Astrocyte of the spinal cord (primary cell): ENCODE measurements at places on chromosomes 6 and 20.
A peak's percentile ranks its signal among the peaks of the same experiment; 100 is the strongest.

DNA sequence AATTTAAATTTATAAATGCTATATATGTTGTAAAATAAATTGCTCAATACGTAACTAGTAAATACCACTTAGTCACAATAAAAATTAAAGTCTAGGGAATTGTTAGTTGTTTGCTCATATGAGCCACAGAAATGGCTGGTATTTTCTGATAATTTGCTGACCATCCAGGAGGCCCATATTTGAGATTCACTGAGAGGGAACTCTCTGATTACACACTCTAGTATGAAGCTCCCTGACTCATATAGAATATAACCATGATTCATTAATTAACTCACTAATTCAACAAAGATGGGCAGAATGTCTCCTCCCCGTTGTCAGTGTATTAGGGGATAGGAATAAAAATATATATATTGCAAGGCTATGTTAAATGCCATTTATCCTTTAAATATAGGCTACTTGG is 46.6 kb upstream of the TMEM30A start:
- DNase-seq, result peak; percentile 47

DNA sequence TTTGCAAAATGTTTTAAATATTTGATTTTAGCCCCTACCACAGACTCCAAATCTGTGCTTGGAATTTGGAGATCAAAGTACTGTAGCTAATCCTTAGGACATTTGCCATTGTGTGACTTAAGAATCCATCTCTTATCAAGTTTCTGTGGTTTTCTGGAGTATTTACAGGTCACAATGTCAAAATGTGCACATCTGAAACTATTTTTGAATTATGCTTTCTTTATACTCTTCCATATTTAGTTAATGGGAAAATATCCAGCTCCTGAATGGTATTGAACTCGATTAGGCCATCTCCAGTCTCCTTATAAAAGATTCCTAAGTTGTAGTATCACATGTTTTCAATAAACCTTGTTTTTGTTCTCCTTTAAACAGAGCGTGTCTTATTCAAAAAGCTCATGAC is 162.5 kb downstream of the KHDC1L start:
- peak; percentile 30 for DNase-seq

- DNase-seq, result no peak
Observed at GRCh38 chr6:128525406-128525805, 5.0 kb upstream of the PTPRK start.

- DNase-seq, result peak; percentile 80
Observed at GRCh38 chr6:75855052-75855451, 106.0 kb downstream of the MYO6 start.

- DNase-seq, result no peak
Observed at GRCh38 chr6:135329851-135330803, 149.0 kb downstream of the MYB start.

GRCh38 chr6:74870403-74870802 is 335.4 kb downstream of the COL12A1 start:
- DNase-seq, result peak; percentile 64

- peak; percentile 79 for DNase-seq
Observed at GRCh38 chr6:47477497-47478232, at the start of gene CD2AP. Gene CD2AP, plus strand, starts transcription at chr6:47477789. Its CDS starts 456 bp downstream, at chr6:47478245.

DNA sequence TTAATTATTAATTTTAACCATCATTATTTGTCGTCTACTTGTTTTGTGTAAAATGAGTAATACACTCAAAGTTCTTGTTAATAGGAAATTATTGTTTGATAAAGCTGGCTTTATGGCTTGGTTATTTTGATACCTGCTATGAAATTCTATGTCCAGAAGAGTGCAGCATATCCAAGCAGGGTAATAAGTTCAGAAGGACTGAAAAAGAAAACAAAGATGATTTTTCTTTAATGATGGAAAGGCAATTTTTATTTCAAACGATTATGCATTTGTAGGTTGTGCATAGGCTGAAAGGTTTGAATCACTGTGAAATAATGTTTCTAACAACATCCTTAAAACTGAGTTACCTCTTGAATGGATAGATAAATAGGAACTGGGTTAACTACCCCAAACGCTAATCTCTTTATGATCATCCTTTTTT is 1.4 kb upstream of the MAN1A1 start:
- DNase-seq, result peak; percentile 74

- no peak for DNase-seq
Observed at GRCh38 chr6:17120019-17120418, 18.2 kb downstream of the STMND1 start.

- DNase-seq, result peak; percentile 80
Observed at GRCh38 chr20:63686492-63687321, 9.7 kb upstream of the TNFRSF6B start.

DNA sequence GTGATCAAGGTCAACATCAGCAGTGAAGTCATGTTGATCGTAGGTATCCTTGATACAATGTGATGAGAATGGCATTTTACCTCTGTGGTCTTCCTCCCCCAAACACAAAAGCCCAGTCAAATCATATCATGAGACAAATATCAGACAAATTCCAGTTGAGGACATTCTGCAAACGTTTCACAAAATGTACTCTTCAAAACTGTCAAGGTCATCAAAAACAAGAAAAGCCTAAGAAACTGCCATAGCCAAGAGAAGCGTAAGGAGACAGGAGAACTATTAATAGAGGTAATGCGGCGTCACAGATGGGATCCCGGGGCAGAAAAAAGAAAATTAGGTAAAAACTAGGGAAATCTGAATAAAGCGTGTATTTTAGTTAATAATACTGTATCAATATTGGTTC is 7.4 kb upstream of the CDYL start:
- no peak for DNase-seq

DNA sequence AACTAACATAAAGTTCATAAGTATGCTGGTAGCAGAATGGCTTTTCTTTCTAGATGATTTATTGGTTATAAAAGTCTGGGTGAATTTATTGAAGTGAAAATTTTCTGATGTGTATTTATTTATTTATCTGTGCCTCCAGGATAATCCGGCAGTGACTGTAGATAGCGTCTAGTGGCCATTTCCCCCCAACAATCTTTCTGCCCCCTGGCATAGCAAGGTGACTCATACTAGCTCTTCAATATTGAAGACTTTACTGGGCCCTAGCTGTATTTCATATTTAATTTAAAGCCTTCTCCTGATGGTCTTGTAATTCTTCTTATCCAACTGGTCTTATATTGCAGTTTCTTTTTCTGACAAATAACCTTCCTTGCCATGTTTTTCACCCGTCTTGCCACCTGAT is 154.1 kb upstream of the SGK1 start:
- no peak for DNase-seq

DNA sequence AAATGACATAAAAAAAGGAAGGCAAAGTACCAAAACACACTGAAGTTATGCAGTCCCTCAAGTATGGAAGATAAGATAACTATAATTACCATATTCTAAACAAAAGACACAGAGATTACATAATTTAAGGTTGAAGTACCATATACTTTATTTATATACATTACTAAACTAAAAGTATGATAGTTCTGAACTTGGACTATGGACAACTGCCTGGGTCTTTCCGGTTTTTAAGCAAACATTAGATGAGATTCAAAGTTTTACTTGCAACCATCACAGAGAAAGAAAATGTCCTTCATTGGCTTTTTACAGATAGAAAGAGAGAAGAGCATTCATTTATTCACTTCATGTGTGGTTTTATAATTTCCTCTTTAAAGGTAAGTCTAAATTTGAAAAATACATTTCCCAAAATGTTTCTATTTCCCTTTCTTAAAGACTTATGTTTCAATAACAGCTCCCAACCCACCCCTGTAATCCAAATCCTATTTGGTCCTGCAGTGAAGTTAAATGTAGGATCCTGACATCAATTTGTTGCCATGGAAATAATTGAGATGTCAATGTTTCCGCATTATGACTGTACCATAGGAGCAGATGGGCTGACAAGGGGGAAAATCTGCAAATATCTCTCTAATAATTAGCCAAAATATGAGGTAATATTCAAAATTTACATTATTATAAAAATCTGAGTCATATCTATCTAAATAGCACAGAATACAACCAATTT is 63.7 kb downstream of the PTPRK start:
- no peak for DNase-seq

- DNase-seq, result no peak
Observed at GRCh38 chr20:63534831-63535651, 2.1 kb downstream of the PTK6 start.

DNA sequence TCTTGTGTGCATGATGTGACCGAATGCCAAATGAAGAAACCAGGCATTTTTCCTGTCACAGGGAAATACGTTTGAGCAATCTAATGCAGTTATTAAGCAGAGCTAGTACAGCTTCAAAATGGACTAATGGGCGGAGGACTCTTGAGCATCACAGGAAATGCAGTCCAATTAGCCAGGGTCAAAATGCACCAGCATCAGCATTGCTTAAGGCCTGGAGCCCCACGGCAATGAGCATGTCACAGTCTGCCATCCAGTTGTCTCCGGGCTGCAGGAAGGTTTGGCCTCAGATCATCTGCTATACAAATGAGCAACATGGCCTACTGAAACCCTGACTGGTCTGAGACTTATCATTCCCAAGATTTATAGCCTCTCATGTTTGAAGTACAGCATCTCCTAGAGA is 652.1 kb upstream of the SLC35B3 start:
- no peak for DNase-seq

DNA sequence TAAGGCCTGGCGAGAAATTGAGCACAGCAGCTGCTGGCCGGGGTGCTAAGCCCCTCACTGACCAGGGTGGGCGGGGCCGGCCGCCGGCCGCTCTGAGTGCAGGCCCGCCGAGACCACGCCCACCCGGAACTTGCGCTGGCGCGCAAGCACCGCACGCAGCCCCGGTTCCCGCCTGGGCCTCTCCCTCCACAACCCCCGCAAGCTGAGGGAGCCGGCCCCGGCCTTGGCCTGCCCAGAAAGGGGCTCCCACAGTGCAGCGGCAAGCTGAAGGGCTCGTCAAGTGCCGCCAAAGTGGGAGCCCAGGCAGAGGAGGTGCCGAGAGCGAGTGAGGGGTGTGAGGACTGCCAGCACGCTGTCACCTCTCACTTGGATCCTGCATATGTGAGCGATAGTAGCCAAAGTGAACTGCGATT is 251.2 kb downstream of the GJA1 start:
- no peak for DNase-seq

- DNase-seq, result no peak
Observed at GRCh38 chr20:52747845-52748284, 224.3 kb upstream of the TSHZ2 start.

DNA sequence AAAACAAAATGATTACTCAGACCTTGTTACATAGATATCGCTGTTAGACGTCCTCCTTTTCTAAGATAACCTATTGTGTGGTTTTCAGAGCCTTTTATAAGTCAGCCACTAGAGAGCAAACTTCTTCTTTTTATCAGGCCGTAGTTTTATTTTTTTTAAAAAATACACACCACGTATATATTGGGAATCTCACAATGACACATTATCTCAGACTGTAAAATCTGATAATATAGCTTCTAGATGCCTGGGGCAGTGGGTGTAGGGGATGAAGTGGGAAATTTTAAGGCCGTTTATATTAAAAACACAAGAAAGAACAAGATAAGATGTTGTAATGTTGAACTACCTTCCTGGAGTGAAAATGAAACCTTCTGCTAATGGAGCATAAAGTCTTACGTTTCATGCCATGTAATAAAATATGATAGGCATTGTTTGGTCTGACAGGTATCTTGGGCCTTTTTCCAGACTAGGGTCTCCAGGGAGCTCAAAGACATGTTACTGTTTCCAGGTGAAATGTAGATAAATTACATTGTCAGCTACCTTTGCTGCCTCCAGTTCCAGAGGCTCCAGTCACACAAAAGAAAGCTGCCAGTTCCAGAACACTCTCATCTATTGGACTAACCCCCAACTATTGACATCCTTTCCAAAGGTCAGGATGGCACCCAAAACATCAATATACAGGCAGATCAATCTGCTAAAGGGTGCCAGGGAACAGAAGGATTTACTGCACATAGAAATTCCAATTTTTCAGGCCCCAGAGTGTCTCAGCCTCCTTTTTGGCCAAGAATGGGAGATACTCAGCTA is 130.2 kb upstream of the AKIRIN2 start:
- DNase-seq, result peak; percentile 56

DNA sequence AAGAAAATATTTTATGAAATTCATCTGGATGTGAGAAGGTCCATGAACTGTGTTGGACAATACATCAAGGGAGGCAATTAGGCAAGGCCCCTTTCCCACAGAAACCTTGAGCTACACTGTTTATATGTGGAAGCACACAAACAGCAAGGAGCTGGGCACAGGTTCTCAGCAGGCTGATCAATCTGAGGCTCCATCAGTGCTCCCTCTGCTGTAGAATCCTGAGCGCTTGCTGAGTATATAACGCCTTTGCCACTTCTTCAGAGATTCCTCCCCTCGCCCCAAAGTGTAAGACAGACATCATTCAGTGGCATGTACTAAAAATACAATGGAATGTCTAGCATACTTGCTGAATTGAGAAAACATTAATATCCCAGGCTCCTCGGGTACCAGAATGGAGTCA is 146.9 kb downstream of the PRKN start:
- DNase-seq, result no peak

DNA sequence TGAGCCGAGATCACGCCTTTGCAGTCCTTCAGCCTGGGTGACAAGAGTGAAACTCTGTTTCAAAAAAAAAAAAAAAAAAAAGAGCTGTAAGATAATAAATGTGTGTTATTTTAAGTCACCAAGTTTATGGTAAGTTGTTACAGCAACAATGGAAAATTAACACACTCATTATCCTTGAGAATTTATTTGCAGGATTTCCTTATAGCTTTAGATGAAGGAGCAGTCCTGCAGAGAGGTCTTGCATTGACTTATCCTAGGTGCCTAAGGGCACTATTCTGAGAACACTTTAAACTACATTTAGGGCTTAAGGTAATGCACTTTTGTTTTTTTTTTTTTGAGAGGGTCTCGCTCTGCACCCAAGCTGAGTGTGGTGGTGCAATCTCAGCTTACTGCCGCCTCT is 13.8 kb upstream of the SCAF8 start:
- DNase-seq, result no peak

DNA sequence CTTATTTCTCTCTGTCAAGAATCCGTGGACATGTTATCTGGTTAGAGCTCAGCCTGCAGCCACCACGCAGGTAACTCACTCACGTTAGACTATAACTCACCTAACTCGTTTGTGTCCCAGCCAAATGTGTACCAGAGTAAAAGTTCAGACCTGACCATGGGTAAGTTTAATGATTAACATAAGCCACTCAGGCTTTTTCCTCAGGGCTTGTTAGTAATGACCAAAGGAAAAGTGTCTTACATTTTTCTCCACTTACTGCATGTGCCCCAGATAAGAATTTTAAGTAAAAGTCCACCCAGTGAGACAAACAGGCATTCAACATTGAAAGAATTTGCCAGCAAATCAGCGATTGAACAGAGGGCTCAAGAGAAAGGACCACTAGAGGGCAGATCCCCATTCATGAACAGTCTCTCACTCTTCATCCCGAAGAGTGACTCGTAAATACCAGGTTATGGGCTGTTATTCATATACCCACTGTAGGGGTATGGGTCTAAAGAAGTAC is at the start of gene PKHD1:
Gene PKHD1, minus strand, starts transcription at position 116 of the 502 bp plus-strand sequence. CDS start 2,680 bp downstream, outside the sequence.
- DNase-seq, result no peak

DNA sequence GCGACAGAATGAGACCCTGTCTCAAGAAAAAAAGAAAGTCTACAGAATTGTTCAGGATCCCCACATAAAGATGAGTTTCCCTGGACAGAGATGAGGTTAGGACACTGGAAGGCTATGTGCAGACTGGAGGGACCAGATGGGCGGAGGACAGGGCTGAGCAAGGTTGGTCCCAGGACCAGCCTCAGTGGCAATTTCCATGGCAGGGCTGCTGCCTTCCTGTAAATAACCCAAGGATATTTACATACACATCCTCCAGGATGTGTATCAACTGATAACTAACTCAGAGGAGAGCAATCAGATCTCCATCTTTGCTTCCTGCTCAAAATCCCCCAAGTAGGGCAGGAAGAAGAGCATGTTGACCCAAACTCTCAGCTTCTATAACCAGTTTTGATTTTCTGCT is 58.8 kb downstream of the RSPH3 start:
- DNase-seq, result no peak

GRCh38 chr6:17478223-17478907 is 85.0 kb downstream of the CAP2 start:
- no peak for DNase-seq
